Cerebellar nuclear complex (tissue), 1 donor: ENCODE measurements at places on chromosomes 12 and 14.

GRCh38 chr12:104695453-104696148 lies 238.9 kb downstream of the CHST11 start:
- no peak for DNase-seq

GRCh38 chr14:46250113-46250703 lies 401.4 kb downstream of the RPL10L start:
- DNase-seq = no peak

DNA sequence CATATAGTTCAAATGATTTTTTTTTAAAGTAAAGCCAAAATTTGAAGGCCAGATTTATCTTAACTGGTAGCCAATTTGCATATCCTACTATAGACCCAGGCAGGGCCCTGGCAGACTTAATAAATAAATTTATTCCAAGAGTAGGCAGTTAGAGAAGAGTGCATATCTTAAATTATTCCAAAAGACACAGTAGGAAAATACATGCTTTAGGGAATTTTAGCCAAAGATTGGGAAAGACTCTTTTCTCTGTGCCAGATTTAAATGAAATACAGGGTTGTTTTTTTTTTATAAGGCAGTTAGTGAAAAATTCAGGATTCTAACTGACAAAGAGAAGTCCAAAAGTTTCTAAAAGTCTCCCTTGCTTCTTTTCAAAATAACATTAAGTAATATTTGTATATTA lies 65.5 kb downstream of the ST8SIA1 start:
- DNase-seq = no peak

GRCh38 chr14:104864267-104865080 lies 594 bp upstream of the CEP170B start:
- DNase-seq = no peak

- DNase-seq = no peak
Measured at GRCh38 chr12:39990122-39991101, 115.5 kb downstream of the SLC2A13 start.

DNA sequence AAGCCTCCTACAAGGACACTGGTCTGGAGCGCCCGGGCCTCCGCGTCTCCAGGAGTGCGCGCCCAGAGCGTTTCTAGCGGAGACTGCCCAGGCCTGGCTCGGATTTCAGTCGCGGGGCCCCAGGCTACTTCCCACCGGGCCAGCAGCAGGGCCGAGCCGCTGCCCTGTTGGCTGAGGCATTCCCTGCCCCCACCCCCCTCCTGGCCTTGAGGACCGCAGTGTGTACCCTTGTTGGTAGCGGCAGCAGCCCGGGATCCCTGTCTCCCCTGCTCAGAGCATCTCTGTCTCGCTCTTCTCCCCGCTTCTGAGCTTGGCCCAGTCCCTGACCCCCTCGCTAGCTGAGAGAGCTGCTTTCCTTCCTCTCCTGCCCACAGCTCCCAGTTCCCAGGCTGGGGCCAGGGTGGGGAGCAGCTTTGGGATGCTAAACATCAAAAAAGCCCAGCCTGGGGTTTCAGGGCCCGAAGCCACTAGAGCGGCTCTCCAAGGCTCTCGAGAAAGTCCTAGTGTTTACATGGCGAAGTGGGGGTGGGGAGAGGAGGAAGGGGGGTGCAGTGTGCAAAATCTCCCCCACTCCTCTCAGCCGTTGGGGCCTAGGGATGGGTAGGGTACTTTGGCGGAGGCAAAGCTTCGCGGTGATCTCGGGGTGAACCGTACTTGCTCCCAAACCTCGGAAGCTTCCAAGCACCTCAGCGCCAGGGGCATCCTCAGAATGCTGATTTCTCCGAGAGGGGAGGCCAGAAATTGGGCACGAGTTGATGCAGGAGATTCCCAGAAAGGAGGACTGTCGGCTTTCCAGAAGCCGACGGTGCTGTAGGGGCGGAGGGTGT lies 6.4 kb downstream of the NKX2-1 start:
- DNase-seq = no peak

DNA sequence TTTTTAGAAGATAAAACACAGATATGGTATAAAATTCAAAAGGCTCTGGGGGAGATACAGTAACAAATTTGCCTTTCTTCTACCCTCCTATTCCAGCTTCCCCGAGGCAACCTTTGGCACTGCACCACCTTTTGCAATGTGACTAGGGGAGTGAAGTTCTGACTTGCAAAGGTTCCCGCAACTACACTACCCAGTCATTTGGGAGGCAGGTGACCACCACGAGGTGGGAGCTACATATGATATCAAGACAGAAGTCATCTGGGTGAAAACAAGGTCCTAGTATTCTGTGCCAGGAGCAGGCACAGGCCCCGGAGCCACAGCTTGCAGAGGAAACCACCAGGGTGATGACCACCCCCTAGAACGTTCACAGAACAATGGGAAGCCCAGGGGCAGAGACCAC lies 141.5 kb downstream of the TTC7B start:
- DNase-seq = no peak

DNA sequence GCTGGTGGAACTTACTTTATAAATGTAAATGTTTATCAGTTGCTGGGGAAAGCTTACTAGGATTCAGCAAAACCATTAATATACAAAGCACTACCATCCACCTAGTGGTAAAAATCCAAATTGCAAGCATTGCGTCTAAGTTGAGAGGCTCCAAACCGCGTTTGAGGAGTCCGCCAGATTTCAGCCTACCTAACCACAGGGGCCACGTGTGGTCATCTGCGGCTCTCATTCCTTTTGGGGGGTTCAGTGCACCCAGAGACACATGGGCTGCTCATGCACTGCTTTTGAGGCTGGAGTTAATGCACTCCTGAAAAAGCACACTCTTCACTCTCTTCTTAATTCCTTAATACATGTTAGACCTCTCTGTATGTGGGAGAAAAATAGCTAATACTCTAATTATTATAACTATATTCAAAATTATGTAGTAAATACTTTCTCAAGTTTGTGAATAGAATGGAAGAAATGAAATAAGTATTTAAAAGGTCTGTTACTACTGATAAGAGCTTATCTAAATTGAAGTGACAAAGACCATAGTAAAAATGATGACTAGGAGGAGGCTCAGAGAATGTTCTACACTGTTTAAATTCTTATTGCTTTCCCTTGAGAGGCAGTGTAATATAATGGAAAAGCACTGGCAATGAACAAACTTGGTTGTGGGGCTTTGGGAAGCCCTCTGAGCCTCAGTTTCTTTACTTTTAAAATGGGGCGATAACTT lies 41.4 kb upstream of the MANSC4 start:
- no peak for DNase-seq

DNA sequence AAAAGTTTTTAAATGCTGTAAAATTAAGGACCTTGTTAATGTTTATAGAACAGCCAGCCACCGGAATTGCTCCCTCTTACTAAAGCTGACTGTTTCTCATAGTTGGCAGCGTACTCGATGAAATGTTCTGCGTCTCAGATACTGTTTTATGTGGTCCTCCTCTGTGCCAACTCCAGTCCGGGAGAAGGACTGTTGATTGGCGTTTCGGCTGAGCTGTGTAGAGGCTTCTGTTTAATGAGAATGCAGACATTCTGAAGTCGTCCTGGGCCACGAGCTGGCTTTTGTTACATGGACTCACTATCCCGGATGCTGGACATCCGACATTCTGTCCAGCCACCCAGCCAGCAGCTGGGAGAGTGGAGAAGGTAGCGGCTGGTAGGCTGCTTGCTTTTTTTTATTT lies 75.4 kb downstream of the WDR20 start:
- no peak for DNase-seq

GRCh38 chr14:86533834-86534233 lies 1003.9 kb downstream of the FLRT2 start:
- DNase-seq = no peak

DNA sequence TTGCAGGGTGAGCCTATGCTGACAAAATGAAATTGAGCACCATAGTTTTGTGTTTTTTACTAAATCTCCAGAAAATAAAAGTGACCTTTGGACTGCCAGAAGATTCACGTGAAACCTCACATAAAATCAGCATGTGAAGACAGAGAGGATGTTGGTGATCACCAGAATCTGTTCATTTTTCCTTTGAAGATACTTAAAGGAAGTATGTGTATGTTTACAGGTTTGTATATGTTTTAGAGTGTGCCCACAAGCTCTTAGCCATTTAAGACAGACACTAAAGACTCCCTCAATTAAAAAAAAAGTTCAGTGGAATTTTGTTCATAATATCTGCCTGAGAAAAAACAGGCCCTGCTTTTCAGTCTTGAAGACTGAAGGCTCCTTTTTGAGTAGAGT lies 25.9 kb downstream of the DDX47 start:
- DNase-seq = no peak

GRCh38 chr12:120628919-120629318 lies 11.5 kb upstream of the CABP1 start:
- DNase-seq = no peak

DNA sequence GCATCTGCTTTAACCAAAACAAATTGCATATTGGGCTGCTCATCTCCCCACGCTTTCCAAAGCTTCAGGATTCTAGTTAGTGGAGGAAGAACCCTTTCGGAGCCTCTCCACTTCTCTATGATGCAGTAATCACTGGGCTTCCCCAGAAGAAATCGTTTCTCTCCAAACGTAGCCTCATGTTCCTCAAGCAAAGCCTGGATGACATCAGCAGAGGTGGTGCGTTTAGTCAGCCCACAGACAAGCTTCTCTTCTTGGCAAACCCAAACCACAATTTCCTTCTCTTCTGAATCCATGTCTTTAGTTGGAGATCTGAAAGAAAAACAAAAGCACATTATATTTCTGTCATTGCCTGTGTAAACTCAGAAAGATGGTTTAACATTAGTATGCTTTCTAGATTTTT lies 30.6 kb downstream of the RASSF9 start:
- DNase-seq = no peak

DNA sequence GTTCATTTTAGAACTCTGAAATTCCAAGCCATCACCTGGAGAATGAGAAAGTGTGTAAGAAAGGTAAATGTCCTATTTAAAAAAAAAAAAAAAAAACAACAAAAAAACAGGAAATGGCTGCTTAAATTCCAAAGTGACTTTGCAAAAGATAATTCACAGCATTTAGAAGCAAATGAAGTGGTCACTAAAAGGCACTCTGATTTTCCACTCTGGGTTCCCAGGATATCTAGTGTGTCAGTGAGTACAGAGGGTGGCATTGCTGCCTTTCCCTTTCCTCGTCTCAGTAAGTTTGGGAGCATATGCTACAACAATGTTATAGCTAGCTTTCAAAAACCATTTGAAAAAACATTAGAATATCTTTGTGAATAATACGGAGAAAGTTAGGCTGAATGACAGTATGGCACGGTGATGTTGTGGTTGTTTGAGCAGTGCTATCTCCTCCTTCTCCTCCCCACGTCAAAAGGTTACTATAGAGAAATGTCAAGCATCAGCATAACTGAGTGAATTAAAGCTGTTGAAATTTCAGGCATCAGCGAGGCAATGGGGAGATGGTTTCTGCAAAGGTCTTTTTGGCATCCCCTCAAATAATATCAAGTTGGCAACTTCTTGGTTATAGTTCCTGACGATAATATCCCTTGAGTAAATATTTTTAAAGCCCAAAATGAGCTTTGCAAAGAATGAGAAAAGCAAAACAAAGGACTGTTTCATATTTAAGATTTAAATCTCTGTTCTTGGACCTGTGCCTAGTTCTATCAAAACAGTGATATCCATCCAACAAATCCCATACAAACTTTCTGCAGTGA lies 164.5 kb upstream of the E2F7 start:
- DNase-seq = no peak

- no peak for DNase-seq
Measured at GRCh38 chr14:88934351-88934806, 109.9 kb downstream of the TTC8 start.

- DNase-seq = no peak
Measured at GRCh38 chr12:128947209-128947608, 93.9 kb downstream of the GLT1D1 start.

DNA sequence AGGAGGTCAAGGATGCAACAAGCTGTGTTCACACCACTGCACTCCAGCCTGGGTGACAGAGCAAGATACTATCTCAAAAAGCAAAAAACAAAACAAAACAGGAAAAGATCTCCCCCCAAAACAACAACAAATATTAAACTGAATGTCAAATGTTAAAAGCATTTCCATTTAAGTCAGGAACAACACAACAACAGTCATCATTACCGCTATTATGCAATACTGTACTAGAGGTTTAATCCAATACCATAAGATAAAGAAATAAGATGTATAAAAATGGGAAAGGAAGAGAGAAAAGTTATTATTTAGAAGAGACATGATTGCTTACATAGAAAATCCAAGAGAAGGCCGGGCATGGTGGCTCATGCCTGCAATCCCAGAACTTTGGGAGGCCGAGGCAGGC lies 36.6 kb downstream of the FERMT2 start:
- no peak for DNase-seq

DNA sequence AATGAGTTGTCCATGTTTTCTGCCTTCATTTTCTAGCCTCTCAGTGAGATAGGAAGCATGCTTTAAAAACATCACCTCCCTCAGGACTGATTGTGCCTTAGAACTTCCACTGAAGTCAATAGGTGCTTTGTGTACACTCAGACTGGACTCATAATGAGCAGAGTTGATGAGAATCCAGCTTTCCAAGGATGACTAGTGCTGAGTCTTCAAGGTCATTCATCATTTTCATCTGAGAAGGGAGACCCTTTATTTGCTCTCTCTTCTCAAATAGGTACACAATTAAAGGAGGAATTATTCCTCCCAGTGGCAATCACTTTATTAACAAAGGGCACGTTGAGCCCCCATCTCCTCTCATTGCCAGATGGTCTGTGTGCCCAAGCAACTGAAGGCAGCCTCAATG lies 210.9 kb upstream of the PRKD1 start:
- DNase-seq = no peak

GRCh38 chr14:38786921-38787320 lies 316.1 kb downstream of the SEC23A start:
- no peak for DNase-seq
